ENCODE measurements at places on chromosomes 3 and 15.

- DNase-seq: no peak
Observed at GRCh38 chr3:134487406-134487805, 1.5 kb downstream of the CEP63 start.

GRCh38 chr15:99125061-99125891, 20.4 kb downstream of the SYNM start:
- DNase-seq: peak; percentile 64

GRCh38 chr15:98131924-98132323, 171.4 kb downstream of the ARRDC4 start:
- no peak for DNase-seq

GRCh38 chr3:7897655-7898054, 604.0 kb upstream of the LMCD1 start:
- no peak for DNase-seq

DNA sequence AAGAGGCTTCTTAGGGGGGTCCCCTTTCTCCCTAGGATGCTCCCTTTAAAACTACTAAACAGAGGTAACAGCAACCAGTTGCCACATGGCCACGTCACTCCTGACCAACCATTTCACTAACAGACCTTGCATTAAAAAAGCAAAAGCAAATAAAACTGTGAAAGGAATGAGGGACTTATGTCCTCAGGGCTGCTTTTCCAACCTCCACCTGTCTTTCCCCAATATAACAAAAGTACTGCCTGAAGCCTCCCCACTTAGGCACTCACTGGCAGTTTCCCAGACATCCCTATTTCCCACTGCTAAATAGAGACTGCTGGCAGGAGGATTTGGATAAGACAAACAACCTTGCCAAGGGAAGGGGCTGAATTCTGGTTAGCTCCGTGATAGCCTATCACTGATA, 130.3 kb downstream of the ATP8B4 start:
- DNase-seq: no peak

- DNase-seq: no peak
Observed at GRCh38 chr3:148911173-148911572, 46.1 kb downstream of the CPA3 start.

- DNase-seq: no peak
Observed at GRCh38 chr15:100781961-100782530, 97.6 kb upstream of the ALDH1A3 start.

DNA sequence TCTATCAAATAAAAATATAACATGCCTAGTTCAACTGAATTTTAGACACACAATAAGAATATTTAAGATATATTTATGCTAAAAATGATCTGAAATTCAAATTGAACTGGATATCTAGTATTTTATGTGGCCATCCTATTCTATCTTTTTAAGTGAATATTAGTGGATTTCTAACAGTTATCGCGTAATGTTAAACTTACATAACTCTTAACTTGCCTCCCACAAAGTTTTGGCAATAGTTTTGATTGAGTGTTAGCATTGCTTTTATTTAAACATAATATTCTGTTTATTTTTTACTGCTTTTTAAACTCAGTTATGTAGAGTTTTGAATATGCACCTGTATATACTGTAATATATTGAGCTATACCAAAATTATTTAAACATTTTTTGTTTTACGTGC, 1279.5 kb downstream of the OTOL1 start:
- DNase-seq: no peak

- DNase-seq: no peak
Observed at GRCh38 chr15:53213336-53213735, 423.2 kb upstream of the ONECUT1 start.

- no peak for DNase-seq
Observed at GRCh38 chr3:126472277-126473006, 3.2 kb downstream of the ZXDC start.

DNA sequence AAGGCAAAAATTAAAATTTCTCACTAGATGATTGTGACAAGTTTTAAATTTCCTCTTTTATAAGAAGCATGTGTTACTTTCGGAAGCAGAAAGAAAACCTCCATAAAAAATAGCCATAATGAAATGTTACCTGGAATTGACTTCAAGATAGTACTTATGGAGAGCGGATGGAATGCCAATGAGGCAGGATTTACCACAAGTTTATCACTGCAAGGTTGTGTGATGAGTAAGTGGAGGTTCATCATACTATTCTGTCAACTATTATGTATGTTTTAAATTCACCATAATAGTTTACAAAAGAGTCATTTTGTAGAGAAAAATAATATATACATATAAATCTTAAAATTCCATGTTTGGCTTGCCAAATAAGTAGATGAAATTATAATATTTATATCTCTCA, 230.3 kb downstream of the SCAPER start:
- DNase-seq: no peak

DNA sequence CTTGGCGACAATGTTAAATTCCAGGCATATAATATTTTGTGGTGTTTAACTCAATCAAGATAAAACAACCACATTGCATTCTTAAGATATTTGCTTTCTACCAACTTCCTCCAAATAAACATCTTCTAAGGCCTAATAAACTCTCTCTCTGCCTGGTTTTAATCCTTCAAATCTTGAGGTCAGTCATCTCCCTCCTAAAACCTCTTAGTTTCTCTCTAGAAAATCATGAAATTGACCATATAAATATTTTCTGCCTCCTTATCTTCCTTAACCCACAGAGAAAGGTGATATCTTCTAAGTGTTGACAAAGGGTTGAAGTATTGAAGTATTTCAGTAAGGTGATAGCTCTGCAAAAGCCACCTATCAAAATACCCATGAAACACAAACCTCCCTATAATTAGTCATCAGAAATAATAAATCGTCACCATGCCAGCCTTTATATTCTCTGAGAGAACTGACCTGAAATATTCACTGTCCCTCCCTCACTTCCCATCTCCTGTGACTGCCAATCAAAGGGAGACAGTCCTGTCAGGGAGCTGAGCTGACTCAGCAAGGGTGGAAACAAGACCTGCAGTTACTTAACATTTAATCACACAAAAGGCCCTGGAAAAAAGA, 1261.1 kb downstream of the ROBO1 start:
- DNase-seq: no peak

DNA sequence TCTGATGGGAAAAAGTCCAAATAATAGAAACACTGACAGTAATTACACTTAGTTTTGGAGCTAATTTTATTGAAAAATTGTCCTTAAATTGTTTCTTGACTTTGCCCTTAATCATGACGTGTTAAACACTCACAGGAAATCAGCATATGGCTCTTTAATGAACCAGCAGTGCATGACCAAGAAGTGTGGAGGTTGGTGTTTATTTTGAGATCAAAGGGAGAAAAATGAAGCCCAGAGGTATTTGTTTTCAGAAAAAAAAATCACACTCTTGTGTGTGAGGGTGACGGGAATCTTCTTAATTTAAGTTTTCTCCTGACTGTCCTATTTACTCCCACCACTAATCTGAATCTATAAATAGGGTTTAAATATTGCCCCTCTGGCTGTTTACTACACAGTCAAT, 28.8 kb upstream of the SYNM start:
- DNase-seq: no peak

DNA sequence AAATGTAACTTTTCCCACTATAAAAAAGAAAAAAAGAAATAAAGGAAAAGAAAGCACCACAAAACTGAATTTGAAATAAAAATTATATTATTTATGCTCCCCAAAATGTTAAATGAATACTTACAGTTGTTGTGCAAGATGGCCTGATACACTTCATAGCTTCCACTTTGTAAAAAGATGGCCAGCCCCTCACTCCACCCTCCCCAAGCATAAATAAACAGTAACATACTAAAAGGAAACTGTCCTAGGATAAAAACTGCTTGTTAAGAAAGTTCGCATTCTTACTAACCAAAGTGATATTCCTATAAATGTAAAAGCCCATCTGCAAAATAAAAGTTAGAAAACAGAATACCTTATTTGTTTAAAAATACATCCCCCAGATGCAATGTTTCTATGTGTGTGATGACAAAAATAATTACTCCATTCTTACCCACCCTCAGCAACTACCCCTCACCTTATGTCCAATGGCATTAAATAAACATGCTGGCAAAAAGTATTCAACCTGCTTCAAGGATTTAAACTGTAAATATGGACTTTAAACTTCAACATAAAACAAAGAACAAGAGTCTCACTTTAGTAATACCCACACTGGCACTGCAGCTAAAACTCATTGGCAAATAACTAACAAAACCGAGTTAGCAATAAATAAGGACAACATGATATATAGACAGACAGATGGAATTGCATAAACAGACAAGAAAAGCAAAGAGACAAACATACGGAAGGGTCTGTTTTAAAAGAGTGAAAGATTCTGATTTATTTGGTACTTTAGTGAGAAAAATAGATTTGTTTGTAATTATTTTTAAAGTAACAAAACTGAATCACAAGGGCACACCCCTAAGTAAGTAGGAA, 47.7 kb downstream of the ZBTB20 start:
- no peak for DNase-seq

GRCh38 chr3:56868706-56869105, 67.0 kb upstream of the ARHGEF3 start:
- DNase-seq: no peak

DNA sequence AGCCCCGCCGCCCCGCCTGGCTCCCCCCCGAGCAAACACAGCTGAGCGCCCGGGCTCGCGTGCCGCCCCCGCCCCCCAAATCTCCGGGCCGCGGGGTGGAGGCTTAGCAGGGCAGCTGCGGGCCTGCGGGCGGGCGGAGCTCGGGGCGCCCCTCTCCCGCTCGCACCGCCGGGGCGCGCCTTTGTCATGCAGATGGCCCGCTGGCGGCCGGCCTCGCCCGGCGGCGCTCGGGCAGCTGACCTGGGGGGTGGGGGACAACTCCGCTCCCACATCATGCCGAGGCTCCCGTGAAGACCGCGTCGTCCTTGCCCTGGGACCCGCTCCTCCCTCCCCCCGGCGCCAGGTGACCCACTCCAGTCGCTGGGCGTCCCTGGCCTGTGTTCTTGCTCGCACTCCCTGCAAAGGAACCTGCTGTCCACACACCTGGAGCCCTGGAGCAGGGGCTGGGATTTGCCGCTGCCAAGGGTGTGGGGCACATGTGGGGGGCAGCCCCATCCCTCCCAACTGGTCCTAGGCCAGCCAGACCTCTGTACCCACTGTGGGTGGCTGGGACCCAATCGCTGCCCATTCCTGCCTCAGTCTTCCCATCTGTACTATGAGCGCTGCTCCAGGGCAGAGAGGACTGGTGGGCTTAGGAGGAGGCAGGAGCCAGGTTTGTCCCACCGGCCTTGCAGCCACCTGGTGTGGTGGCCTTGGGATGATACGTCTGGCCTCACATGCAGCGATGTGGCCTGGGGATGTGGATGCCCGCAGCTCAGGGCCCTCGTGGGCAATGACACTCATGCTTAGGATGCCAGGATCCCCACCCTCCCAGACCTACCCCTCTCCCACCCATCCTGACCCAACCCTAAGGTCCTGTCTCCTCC, 33.5 kb downstream of the DNAJB8 start:
- no peak for DNase-seq

GRCh38 chr3:152307829-152308474, 39.2 kb downstream of the MBNL1 start:
- DNase-seq: no peak

DNA sequence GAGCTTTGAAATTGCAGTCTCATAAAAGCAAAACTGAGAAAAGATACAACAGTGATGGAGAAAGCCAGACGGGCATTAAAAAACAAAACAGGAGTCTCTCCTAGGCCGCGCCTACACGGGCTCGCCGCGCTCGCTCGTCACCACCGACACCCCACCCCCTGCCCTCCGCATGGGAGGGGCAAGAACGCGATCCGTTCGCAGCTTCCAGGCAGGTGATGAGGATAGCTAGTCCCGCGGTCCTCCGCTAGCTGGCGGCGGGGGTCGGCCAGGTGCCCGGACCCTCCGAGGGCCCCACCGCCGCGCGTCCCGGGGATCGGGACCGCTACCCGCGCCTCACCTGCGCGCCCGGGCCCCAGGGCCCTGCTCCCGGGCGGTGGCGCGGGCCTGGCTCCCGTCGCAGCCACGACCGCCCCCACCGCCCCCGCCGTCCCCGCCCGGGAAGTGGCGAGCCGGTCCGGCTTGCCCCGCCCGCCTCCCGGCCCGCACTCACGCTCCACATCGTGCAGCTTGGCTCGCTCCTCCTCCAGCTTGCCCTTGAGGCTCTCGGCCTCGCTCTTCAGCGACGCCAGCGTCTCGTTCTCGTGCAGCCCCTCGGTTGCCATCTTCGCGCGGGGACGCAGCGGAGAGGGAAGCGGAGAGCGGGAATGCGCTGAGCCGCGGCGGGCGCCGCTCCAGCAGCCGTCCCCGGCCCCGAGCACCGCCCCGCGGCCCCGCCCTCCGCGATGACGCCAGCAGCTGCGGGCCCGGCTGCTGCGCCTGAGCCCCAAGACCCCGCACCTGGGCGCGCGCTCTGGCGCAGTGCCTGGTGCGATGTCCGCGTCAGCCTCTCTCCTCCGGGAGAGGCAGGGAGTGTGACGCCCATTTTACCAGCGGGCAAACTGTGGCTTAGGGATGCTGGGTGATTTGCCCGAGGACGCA, 11.7 kb downstream of the GNB5 start:
- DNase-seq: peak; percentile 85

GRCh38 chr3:142987707-142988106, 13.7 kb upstream of the U2SURP start:
- no peak for DNase-seq

DNA sequence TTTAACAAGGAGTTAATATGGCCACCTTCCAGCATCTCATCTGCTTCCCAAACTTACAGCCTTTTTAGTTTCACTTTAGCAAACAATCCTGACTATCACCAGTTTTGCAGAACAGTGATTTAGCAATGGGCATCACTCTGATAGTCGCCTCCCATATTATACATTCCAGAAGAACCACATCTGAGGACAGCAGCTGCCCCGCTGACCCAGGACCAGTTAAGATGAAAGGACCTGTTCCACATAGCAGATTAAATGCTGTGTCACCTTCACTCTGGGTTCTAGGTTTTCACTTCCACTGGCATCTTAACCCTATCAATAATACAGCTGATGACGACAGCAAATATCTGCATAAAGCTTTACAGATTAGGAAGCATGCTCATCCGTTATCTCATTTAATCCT, 99.8 kb downstream of the TRIM69 start:
- no peak for DNase-seq

DNA sequence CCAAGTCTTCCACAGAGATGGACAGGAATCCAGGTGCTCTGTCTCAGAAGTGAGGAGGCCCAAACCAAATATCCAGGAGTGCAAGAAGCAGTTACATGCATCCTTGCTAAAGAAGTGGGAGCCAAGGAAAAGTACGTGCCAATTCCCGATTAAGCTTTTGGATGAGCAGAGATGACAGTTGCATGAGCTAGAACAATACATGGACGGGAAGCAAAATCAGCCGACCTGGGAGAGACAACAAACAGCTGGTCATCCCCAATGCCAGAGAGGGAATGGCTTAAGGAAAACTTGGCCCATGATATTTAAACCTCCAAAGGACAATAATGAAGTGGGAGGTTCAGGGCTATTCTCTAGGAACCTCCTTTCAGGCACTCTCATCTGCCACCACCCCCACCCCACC, 86.0 kb upstream of the ABHD17C start:
- no peak for DNase-seq

- DNase-seq: peak; percentile 90
Observed at GRCh38 chr3:12440927-12441714, 43.2 kb upstream of the TSEN2 start.

- no peak for DNase-seq
Observed at GRCh38 chr3:187281191-187281714, 10.3 kb downstream of the MASP1 start.

- DNase-seq: no peak
Observed at GRCh38 chr3:187809612-187809991, 64.3 kb upstream of the BCL6 start.
